ENCODE measurements at places on chromosomes 1 and 21.

DNA sequence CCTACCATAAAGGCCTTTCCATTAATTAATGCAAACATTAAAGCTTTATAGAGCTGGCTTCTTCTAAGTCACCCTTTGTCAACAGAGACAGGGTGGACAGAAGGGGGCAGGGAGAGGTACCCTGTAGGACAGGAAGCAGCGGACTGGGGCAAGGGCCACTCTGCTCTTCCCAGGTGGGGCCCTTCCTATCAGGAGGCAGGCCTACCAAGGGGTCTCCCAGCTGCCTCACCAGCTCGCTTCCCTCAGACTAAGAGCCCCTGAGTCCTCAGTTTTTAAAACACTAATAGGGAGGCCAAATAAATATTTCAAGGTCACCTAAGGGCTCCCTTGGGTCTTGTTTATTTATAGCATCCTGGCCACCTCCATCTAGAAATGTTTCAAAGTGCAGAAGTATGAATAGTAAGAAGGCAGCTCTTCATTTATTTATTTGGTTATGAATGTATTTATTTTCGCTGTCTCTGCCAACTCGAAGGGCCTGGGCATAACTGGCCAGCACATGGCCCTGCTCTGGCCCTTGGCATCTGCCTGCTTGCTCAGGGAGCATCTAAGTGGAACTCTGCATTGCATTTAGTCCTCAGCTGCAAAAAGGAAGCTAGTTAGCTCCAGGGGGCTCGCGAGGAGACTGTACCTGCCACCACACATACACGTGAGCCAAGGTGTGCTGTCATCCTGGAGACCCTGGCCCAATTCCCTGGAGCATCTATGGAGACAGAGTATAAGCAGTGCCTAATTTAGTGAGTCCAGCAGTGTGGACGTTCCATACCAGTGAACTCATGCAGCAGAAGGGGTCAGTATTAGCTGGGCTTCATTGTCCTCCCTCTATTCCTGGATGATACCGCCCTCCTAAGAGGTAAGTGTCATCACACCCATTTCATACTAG, 395.1 kb upstream of the VAMP3 start:
- no peak for DNase-seq

DNA sequence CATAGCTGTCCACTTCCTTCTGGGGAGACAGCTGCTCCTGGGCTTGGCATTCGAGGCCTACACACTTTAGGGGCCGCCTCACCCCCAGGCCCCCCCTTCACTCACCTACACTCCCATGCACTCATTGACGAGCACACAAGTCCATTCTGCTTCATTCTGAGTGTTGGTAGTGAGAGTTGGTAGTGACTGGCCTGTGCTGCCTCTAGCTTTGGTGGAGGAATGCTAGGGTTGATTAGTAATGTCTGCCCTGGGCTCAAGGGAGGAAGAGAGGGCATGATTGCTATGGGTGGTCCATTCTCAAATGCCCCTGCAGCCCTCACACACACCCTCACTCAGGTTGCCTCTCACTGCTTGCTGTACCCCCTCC, 30.4 kb downstream of the TRIM11 start:
- no peak for DNase-seq

- DNase-seq, result no peak
Measured at GRCh38 chr1:206757524-206758266, 12.9 kb upstream of the IL19 start.

DNA sequence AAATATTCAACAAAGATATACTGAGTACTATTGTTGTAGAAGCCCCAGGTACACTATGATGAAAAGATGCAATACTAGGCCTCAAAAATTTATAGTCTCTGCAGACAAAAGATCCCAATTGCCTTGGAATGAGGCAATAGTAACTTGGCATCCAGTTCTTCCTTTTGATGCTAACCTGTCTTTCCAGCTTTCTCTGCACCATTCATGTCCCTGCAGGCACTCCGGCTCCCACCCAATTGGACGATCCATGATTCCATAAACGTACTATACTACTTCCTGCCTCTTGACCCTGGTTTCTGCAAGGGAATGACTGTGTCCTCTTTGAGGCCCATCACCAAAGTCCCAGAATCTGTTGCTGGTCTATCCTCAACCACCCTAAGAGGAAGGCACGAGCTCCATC, 8.0 kb upstream of the TAGLN2 start:
- no peak for DNase-seq

GRCh38 chr1:46394108-46394871, at the start of gene FAAH:
FAAH (plus strand) TSS chr1:46394317; CDS start chr1:46394349, 32 bp downstream.
- DNase-seq, result no peak

DNA sequence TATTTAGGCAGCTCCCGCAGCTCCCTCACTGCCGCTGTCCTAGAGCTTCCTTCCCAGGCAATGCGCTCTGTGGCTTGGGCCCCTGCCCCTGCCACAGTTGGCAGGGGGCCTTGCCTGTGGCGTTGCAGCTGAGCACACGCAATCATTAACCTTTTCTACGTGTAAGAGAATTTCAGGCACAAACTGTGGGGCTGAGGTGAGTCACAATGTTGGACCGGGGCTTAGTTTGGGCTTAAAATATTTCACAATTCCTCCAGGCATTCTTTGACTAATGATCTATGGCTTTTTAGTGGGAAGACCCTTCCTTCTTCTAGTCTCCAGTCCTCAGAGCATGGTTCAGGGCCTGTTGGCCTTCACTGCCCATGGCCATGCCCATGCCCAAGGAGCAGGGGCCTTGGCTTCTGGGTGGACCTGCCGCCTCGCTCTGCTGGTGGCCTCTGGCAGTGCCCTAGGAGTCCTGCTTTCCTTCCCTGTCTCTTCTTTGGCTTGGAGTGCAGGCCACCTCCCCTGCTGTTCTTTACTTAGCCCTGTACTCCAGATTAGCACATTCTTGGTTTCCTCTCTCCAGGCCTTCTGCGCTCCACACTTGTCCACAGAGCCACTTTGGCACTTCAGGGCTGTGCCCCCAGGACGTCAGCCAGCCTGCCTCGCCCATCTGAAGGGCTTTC, 39.2 kb downstream of the MAPKAPK2 start:
- DNase-seq, result no peak

DNA sequence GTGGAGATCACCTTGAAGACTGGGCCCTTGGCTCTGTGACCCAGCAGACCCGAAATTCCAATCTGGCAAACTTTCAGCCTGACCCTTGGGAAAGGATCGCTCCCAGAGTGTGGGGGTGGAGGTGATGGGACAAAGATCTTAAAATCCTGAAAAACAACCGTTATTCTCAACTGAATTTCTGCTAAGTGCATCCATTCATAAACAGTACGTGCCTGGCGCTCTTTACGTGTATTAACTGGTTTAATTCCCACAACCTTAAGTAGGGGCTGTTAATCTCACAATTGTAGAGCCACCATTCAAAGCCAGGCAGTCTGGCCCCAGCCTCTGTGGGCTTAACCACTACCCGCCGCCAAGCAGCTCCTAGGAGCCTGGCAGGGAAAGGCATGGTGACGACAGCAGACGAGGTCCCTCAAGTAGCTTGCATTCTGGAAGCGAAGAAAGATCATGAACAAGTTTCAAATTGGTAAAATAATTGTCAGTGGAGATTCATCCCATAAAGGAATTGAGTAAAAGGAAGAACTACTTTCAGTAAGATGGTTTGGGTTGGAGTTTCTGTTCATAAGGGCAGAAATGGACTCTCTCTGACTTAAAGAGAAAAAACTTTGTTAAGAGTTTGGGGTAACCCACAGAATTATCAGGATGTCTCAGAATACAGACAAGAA, 11.4 kb upstream of the RGS16 start:
- no peak for DNase-seq

- peak; percentile 16 for DNase-seq
Measured at GRCh38 chr1:68347415-68347814, 102.3 kb downstream of the RPE65 start.

DNA sequence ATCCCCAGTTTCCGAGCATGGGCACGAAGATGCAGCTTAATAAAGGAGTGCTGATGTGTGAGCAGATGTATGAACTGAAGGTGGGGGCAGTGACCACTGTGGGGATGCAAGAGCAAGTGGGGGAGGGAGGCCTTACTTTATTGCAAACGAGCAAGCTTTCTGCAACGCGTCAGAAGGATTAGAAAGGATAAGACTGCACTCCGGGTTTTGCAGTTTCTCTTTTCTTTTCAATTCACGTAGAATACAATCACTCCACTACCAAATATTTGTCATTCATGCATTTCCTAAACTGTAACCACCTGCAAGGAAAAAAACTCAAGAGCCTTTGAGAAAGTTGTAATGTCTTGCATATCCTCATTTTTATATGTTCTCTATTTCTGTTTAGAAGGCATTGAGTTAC, 4.3 kb upstream of the OR2C3 start:
- no peak for DNase-seq

DNA sequence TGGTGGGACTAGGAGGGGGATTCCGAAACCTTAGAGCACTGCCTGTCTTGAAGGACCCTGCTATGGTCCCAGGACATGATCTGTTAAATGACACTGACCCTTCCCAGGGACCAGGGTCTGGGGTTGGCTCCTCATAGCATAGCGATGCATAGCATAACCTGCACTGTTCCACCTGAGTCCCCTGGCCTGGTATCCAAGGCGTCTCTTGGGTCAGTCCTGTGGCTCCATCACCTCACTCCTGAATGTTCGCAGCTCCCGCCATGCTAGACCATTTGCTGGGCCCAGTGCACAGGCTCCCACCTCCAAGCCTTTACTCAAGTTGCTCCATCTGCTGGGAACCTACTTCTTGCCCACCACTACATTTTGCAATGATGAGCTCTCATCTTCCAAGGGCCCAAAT, 39.0 kb upstream of the MAGOH start:
- no peak for DNase-seq

- peak; percentile 76 for DNase-seq
Measured at GRCh38 chr1:154998818-154999570, 3.6 kb upstream of the ZBTB7B start.

DNA sequence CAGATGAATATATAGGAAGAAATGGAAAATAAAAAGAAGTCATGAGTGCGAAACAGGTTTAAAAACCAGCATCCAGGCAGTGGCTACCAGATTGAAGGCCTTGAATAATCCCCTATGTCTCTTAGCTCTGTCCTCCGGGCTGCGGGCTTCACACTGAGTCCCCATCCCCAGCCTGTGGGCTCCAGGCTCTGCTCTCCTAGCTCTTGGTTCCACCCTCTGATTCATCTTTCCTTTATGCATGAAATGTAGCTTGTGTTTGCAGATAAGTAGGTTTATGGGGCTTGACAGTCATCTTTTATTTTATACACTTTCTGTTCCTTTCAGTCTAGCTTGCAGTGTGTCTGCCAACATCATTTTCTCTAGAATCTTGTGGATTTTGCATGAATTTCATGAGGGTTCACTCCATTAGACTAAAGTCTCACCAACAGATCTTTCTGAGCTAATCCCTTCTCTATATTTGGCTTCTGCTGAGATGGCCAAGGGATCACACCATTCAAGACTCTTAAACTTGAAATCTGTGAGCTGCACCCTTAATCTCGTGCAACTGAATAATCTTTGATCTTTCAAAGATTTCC, 174.5 kb downstream of the PLPPR4 start:
- no peak for DNase-seq

GRCh38 chr1:167915569-167915968, 1.6 kb upstream of the ADCY10 start:
- no peak for DNase-seq

GRCh38 chr1:154157520-154158306, 2.8 kb upstream of the NUP210L start:
- peak; percentile 54 for DNase-seq

DNA sequence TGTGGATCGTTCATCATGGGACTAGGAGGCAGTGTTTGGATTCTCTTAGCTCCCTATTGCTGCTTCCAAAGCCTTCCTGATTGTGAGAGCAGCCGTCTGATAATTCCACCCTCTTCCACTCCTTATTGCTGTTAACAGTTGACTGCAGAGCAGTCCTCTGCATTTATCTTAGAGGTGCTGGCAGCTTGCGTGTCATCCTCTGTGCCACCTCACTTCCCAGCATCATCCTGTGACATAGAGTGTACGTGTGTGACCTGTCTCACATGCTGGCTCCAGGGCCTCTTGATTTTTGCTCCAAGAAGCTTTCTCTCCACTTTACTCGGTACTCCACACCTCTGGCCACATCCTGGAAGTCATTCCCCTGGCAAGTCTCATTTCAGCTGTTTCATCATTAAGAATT, 53.0 kb upstream of the DYNLT5 start:
- no peak for DNase-seq

DNA sequence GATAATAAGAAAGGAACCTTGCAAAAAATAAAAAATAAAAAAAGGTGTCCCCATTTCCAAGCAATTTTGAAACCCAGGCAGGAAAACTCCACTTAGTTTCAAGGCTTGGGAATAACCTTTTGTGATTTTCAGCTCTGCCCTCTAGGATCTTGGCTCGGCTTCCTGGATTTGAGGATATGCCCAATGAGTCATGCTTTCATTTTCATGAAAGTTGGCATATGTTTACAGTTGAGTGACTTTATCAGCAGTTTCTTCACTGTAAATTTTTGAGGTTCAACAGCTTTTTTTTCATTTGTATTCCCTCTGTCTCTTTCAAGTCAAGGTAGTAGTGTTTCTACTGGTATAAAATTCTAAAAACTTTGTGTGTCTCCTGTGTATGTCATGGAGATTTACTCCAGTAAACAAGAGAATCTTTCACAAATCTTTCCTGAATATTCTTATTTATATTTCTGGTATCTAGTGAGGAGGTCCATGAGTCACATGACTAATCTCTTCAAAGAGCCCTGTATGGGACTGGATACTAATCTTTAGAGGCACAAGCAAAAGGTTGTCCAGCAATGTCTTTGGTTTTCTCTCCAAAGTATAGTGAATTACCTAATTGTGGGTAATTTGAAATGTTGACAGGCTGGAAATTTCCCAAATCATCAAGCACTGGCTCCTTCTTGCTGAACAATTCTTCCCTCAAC, 335.3 kb downstream of the BRINP2 start:
- DNase-seq, result no peak

- DNase-seq, result no peak
Measured at GRCh38 chr21:27480841-27481261, 514.0 kb upstream of the ADAMTS5 start.

- DNase-seq, result no peak
Measured at GRCh38 chr1:224718470-224719053, 102.4 kb downstream of the CNIH3 start.

DNA sequence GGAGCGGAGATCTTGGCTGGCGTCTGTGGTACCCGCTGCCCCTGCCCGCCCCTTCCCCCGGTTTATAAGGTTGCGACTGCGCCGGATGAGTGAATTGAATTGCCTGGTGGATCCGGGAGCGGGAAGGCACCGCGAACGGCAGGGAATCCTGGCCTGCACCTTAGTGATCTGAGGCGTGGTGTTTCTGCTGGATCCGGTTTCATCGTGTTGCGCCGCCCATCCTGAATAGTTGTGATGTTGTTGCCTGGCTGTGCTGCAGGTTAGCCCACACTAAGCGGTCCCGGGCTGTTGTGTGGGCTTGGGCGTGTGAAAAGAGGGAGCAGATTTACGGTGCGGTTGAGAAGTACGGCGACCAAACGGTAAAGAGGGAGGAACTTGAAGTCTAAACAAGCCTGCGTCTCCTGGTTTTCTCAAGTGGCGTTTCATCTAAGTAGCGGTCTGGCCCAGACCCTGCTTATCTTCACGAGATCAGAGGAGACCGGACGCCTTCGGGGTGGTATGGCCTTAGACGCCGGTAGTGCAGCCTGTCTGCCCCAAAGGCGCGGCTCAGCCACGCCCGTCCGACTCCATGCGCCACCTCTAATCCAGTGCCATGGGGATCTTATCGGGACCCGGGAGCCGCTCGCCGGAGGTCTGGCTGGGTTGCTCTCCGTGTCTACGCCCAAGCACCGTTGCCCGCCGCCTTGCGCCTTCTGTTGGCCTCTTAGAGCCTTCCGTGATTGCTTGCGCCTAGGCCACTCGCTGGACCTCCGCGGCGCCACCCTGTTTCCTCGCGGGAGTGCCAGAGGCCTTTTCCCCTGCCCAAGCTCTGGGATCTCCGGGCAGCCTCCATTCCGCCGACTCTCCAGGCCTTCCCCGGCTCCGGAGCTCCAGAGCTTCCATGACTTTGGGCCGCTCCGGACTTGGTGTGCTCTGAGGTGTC, 87.5 kb upstream of the RHOU start:
- no peak for DNase-seq

GRCh38 chr1:151372058-151372934, at the start of gene SELENBP1:
SELENBP1 (minus strand) TSS chr1:151372705; CDS start chr1:151372641, 64 bp downstream.
- no peak for DNase-seq

Data from GM12891 (cell line).